ENCODE measurements at places on chromosomes 2 and 18. TPM values are rescaled to one million over a fixed set of nuclear protein-coding genes. Genes with fewer than 3 reads are reported as not detected.

Gene MPP4
- total RNA-seq, result 17.1 TPM

Gene GALNT13
- 2.3 TPM for total RNA-seq

Gene IL37
- not detected for total RNA-seq

Gene ZNF24
- total RNA-seq, result 32.1 TPM

Gene CEBPZ
- total RNA-seq, result 32.7 TPM

Gene HOXD13
- not detected for total RNA-seq

Gene BOLL
- not detected for total RNA-seq

Gene SLC23A3
- total RNA-seq, result 2.6 TPM

Gene AGXT
- not detected for total RNA-seq

Gene DNAJC5G
- 0.98 TPM for total RNA-seq

Gene GKN1
- total RNA-seq, result not detected

Gene PDCD1
- not detected for total RNA-seq

Gene CXXC1
- total RNA-seq, result 38.5 TPM

Gene IL1A
- total RNA-seq, result 0.57 TPM

Gene SFTPB
- total RNA-seq, result not detected

Gene RSAD2
- 0.33 TPM for total RNA-seq

Gene LRP2
- not detected for total RNA-seq

Gene HOXD8
- total RNA-seq, result 24.8 TPM

Gene SERPINB11
- total RNA-seq, result not detected

Gene ZNF804A
- total RNA-seq, result 0.33 TPM

Gene IHH
- 0.33 TPM for total RNA-seq

Gene SLC14A1
- not detected for total RNA-seq

Gene UPP2
- not detected for total RNA-seq

Gene CFC1
- not detected for total RNA-seq

Gene SH3RF3
- 14.3 TPM for total RNA-seq

Gene MSH6
- 29.4 TPM for total RNA-seq

Gene HOXD4
- 9.4 TPM for total RNA-seq

Gene POTEC
- total RNA-seq, result not detected

Gene FAM237A
- total RNA-seq, result not detected

Gene MAP3K19
- total RNA-seq, result not detected

Gene KCMF1
- 102 TPM for total RNA-seq

Gene MSTN
- 0.10 TPM for total RNA-seq

Gene C2orf49
- total RNA-seq, result 14.7 TPM

Gene ADI1
- total RNA-seq, result 40.1 TPM

Gene RNF103
- 28.6 TPM for total RNA-seq

Gene UGGT1
- 83.3 TPM for total RNA-seq

Gene SPC25
- total RNA-seq, result 6.4 TPM
